Inflammatory macrophage (primary cell): ENCODE measurements at places on chromosomes 4 and X.

- no peak for DNase-seq
These were observed 213.5 kb downstream of the VEGFC start for GRCh38 chr4:176579226-176579625.

- no peak for DNase-seq
These were observed 108.5 kb downstream of the ADGRA3 start for GRCh38 chr4:22407361-22407760.

- DNase-seq = no peak
These were observed 17.6 kb downstream of the TNIP3 start for GRCh38 chr4:121146530-121146929.

GRCh38 chrX:129360175-129360574, 163.1 kb downstream of the SMARCA1 start:
- DNase-seq = peak; percentile 46

- no peak for DNase-seq
These were observed 45.1 kb downstream of the ASB9 start for GRCh38 chrX:15224747-15225146.

GRCh38 chr4:173852775-173853174, 322.7 kb upstream of the HAND2 start:
- DNase-seq = no peak

- DNase-seq = peak; percentile 54
These were observed 8.0 kb upstream of the NEUROG2 start for GRCh38 chr4:112523764-112524505.

DNA sequence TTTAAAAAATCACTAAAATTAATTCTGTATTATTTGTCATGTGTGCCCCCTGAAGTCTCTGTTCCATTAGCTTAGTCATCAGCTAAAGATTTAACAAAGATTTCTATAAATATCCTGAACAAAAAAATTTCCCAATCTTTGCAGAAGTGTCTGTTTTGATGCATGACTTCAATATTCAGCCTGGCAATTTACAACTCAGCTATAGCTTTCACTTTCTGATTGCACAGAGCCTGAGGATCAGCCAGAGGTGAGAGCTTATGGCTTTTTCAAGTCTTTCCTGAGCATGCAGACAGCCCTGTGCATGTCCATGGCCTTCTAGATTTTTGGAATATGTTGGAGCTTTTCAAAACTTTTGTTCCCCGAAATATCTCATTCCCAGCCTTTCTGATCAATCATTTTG, 420.1 kb downstream of the ZNF674 start:
- peak; percentile 34 for DNase-seq

DNA sequence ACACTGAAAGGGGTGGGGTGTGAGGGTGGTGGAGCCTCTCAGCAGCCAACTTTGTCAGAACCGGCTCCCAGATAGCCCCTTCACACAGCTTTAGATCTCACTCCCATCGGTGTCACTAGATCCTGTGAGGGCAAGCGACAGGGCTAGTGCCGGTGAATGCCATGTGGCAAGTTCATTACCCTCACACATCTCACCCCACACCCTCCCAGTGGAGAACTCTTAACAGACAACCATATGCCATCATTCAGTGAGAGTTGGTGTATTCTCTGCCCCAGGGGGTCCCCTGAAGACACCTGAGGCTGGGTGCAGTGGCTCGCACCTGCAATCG, 15.3 kb downstream of the SEPTIN6 start:
- no peak for DNase-seq

DNA sequence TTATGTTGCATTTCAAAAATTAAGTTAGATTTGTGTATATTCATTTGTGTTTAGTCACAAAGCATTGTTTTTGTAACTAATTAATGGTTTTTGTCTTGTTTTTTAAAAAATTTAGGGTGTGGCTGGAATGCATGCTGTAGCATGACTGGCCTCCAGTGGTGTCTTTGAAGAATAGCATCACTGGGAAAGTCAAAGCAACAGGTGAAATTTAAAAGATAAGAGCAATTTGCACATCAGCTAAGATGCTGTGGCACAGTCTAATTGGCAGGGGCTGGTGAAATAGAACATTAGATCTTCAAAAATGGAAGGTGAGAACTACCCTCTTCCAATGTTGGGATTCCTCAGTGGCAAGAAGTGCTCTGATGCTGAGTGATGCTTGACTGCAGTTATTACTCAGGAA, 45.3 kb downstream of the ANK2 start:
- no peak for DNase-seq

DNA sequence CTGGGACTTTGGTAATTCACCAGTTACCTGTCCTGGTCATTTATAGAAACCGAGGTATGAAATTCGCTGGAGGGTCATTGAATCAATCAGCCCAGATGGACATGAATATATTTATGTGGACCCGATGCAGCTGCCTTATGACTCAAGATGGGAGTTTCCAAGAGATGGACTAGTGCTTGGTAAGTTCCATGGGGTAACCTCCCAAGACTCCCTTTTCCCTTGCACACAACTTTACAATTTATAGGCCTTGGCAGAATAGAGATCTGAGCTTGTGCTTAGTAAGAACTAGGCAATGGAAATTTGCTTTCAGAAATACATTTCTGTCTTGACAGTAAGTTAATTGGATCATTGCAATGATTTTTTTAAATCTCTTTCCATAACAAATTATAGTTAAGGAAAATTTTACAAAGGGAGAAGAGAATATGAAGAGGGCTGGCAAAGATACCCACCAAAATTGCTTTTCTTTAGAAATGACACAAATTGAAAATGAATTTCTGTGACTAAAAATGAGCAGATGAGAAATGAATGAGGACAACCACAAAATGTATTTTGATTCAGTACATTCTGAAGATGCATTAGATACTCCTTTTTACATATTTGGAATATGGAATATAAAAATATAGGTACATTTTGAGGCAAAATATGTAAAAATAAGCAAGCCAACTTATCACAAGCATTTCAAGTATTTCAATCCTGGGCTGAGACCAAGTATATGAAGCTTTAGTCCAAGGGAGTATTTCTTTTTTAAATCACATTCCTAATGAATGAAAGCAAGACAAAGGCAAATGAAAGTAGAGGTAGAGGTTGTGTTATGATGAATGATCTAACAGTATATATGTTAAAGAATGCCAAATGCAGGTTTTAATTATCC, 45.9 kb downstream of the PDGFRA start:
- no peak for DNase-seq

GRCh38 chrX:103157496-103158316, 57.2 kb upstream of the BEX4 start:
- peak; percentile 37 for DNase-seq

DNA sequence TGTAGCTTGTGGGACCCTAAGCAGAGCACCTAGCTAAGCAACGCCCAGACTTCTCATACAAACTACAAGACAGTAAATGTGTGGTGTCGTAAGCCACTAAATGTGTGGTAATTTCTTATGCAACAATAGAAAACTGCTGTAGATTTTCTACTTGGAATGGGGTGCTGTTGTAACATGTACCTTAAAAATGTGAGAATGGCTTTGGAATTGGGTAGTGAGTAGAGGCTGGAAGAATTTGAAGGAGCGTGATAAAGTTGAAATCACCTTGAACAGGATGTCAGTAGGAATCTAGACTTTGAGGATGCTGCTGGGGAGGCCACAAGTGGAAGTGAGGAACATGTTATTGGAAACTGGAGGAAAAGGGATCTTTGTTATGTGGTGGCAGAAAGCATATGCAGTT, 43.2 kb upstream of the FUNDC1 start:
- DNase-seq = no peak

GRCh38 chr4:110869862-110870572, 247.1 kb upstream of the PITX2 start:
- no peak for DNase-seq

- DNase-seq = no peak
These were observed 423.3 kb downstream of the CENPC start for GRCh38 chr4:67122029-67122428.

- no peak for DNase-seq
These were observed 62.2 kb downstream of the DTHD1 start for GRCh38 chr4:36343501-36344175.
